A549 treated with CORT108297 at 1 μM for 4 hours (cell line): ENCODE measurements at places on chromosomes 4 and X. TPM values are rescaled to one million over a fixed set of nuclear protein-coding genes. Genes with fewer than 3 reads are reported as not detected.

Gene FGB
- total RNA-seq, result 11.4 to 17.7 TPM (median 12.9 TPM) in 5 replicates

Gene NOX1
- total RNA-seq, result 0.09 to 0.15 TPM in 2 of 5 replicates, not detected in the others

Gene RHOXF1
- total RNA-seq, result 0.10 TPM in 1 of 5 replicates, not detected in the others

Gene HPGDS
- total RNA-seq, result not detected in 5 replicates

Gene NXF2
- total RNA-seq, result not detected in 5 replicates

Gene CTAG2
- not detected in 5 replicates for total RNA-seq
